Lower leg skin (tissue), 4 donors: ENCODE measurements at places on chromosomes 13 and 19.
A peak's percentile ranks its signal among the peaks of the same experiment; 100 is the strongest.

- no peak for DNase-seq
Measured at GRCh38 chr13:95608640-95609323, 35.7 kb downstream of the DZIP1 start.

DNA sequence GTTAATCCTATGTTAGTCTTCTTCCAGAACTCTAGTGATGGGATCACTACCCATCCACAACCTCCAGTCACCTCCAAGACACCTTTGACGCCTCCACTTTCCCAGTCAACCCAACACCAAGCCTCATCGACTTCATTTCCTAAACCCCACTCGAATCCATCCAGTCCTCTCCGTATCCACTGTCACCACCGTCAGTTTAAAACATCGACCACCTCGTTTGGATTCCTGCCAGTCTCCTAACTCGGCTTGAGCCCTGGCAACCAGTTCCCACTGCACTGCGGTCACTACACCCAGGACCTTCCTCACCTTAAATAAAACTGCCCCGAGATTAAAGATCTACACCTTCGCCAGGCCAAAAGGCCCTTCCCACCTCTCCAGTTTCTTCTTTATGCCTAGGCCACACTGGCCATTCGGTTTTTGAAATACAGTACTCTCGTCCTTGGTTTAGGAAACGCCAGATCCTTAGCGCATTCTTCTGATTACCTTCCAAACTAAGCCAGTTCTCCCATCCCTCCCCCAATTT, 1.2 kb downstream of the MTIF3 start:
- DNase-seq = no peak

- DNase-seq = no peak
Measured at GRCh38 chr13:80881495-80881894, 540.6 kb upstream of the SPRY2 start.

DNA sequence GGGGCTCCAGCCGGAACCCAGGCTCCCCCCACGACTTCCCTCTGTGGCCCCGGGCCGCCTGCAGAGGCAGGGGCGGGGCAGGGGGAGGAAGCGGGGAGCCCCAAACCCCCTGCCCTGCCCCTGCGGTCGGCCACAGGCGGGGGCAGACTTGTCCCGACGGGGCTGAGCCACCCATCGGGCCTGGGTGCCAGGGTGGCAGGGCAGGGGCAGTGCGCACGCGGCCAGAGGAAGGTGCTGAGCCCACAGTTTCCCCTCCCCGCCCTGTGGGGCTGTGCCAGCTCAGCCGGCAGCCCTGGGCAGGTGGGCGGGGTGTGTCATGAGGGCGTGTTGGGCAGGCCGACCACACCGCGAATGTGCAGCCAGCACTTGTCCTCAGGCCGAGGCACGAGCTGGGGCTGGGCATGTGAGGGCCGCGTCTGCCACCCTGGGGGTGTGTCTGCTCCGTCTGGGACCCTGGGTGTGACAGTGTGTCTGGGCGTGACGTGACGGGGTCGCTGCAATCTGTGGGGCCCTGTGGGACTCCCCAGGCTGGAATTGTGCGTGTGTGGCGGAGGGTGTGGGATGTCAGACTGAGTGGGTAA, 17.7 kb downstream of the CCDC97 start:
- DNase-seq = peak; percentile 96
